ENCODE measurements at places on chromosomes 2 and 18.

GRCh38 chr2:202115479-202115971 lies 42.5 kb downstream of the KIAA2012 start:
- no peak for DNase-seq

GRCh38 chr18:31451625-31452024 lies 4.1 kb downstream of the DSG3 start:
- no peak for DNase-seq

GRCh38 chr18:26575865-26576217 lies 27.5 kb upstream of the KCTD1 start:
- DNase-seq: no peak

DNA sequence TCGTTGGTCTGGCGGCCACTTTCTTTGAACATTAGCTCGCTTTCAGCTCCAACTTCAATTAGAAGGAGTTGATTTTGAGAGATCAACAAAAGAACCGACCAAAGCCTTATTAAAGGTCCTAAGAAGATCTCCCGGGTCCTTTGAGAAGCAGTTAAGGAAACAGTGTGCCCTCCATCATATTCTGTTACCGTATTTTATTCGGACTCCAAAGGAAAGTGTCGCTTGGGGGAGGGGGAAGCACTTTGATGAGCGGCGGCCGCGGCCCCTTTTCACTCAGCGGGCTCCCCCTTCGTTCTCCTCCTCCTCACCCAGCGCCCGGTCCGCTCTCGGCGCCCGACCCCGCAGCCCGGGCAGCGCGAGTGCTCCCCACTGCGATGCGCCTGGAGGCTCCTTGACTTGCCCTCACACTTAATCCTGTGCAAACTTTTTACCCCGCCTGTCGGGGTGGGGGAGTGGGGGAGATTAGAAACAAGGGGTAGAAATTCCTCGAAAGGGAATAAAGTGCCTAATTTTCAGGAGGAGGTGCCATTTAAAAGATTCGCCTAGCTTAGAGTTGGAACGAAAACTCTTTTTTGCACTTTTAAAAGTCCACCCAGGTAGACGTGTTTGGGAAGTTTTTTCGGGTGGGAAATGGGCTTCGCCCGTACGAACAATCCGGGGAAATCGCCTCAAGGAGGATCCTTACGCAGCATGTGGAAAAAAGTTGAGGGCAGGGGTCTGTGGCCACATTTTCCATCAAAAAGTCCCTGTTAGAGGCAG lies 1.2 kb upstream of the OTX1 start:
- DNase-seq: no peak

GRCh38 chr2:65032019-65032975 lies 23.9 kb upstream of the CEP68 start:
- no peak for DNase-seq

GRCh38 chr2:56008661-56009431 lies 85.3 kb upstream of the EFEMP1 start:
- DNase-seq: peak; percentile 79

DNA sequence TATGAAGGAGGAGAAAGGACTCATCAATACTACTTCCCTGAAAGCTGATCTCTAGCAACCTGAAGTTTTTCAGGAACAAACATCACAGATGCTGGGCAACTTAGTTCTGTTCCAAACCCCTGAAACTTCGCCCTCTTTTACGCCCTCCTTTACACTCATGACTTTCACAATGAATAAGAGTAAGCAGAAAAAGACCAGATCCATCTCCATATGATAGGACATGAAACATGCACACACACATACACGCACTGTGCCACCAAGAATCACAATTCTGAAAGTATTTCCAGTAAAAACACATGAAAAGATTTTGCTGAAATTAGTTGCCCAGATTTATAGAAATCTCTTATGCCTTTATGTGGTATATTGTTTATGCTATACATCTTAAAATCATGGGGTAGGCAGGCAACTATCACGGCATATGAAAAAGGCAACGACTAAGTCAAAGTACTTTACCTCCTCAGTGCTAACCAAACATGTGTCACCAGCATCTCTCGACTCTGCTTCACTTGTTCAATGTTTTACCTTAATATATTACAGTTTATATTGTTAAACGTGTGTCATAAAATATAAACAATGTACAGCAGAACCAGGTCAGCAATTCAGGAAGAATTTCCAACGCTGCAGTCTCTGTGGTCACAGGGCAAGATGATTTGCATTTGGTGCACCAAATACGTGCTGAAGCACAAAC lies 47.8 kb downstream of the NHEJ1 start:
- DNase-seq: no peak

DNA sequence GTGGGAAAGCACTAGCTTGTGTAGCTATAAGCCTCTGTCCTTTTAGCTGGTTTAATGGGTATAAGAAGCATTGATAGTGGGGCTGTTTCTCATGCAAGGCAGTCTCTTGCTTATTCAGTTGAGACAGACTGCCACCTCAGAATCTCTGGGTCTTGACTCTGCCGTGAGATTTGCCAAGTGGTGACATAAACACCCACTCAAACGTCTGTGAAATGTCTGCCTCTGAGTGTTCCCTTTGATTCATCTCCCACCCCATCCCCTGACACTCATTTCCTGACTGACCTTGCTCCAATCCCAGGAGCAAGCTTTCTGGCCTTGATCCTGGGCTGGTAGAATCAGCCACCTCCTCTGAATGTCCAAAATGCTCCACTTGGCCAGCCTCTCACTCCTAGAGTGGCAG lies 141.9 kb upstream of the RBMS1 start:
- no peak for DNase-seq

DNA sequence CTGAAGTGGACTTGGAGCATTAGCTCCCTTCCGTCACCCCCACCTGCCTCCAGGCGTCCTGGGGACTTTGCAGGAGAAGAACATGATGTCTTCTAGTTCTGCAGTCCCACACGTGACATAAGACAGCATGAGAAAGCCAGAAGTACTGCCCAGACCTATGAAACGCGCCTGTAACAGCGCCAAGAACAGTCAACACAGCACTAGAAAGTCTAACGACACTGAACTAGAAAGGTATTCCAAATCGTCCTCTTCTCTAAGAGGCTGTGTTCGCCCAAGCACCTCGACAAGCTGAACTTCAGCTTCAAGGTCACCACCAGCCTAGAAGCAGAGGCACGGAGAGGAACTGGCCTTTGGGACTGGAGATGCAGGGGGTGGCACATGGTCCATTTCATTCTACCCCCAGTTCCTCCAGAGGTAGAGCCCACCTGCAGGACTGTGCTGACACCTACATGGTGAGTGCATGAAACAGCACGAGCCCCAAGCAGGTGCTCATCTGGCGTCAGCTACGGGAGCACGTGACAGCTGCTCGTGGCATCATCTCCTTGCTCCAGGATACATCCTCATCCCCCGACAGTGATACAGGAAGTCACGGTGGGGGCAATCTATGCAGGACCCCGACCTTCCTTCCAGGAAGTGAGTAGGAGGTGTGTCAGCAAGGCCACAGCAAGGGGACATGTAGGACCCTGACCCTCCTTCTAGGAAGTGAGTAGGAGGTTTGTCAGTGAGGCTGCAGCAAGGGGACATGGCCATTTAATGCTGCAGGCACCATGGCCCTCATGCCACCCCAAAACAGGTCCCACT lies 3.7 kb downstream of the HDAC4 start:
- no peak for DNase-seq

DNA sequence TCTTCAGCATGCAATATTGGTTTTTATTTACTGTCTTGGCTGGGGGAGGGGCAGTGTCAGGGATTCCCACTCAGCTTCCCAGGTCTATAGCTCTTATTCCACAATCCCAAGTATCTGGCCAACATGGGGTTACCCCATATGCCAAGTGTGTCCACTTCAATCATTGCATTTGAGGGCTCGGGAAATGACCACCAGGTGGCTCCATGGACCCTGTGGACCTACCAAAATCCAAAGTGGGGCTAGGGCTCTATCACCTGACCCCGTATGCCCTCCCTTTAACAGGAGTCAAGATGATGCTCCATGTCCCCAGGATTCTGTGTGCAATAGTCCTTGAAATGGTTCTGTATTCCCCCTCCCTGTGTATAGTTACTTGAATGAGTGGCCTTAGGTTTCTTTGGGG lies 12.1 kb upstream of the TRAF3IP1 start:
- DNase-seq: no peak

GRCh38 chr2:30235859-30236535 lies 4.7 kb downstream of the LBH start:
- no peak for DNase-seq

DNA sequence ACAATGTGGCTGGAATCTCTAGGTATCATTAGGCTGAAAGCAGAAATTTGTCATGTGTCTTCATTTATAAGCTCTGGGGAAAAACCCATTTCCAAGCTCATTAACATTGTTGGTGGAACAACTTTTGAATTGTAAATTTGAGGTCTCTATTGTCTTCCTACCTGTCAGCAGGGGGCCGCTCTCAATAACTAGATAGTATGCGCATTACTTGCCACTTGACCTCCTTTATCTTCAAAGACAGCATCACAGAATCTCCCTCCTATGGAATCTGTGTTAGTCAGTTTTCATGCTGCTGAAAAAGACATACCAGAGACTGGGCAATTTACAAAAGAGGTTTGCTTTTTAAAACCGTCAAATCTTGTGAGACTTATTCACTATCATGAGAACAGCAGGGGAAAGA lies 223.1 kb downstream of the CALCRL start:
- DNase-seq: no peak

DNA sequence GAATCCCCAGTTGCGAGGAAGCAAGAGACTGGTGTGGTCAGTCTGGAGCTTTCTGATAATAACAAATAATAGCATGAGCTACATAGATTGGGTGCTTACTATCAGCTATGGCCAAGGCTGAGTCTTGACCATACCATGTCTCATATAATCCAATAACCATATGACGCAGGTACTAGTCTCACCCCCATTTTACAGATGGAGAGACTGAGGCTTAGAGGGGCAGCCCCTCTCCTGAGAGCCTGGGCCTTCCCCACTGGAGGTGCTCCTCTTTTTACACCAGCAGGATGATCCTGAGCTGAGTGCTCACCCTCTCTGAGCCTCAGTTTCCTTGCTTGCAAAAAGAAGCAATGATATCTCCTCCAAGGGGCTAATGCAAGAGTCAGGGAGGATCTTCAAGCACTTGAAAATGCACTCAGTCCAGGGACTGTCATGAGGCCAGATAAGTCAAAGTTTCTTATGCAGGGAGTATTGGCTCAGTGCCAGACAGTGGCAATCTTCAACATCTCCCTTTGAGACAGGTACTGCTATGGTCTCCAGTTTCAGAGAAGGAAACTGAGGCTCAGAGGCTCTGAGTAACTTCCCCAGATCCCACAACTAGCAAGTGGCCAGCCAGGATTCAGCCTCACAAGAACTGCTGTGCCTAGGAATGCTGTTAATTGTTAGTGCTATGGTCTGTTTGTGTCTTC lies 149.7 kb downstream of the TFCP2L1 start:
- no peak for DNase-seq

- peak; percentile 53 for DNase-seq
Measured at GRCh38 chr2:44362207-44363015, 664 bp downstream of the CAMKMT start.

DNA sequence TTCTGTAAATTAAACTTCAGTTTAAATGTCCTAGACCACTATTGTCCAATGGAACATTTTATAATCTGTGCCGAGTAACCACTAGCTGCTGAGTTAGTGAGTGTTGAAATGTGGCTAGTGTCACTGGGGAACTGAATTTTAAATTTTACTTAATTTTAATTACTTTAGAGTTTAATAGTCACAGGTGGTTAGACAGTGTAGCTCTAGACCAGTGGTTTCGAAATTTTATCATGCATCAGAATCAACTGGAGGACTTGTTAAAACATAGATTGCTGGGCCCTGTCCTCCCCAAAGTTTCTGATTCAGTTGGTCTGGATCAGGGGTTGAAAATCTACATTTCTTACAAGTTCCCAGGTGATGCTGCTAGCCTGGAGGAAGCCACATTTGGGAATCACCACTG lies 110.4 kb downstream of the FMNL2 start:
- no peak for DNase-seq

GRCh38 chr2:162390801-162391200 lies 46.9 kb downstream of the GCA start:
- DNase-seq: no peak

- DNase-seq: no peak
Measured at GRCh38 chr2:9463698-9464034, 10.7 kb upstream of the IAH1 start.

- no peak for DNase-seq
Measured at GRCh38 chr2:3574155-3574554, 905 bp upstream of the RPS7 start.

- no peak for DNase-seq
Measured at GRCh38 chr2:108932736-108933332, 56.2 kb downstream of the EDAR start.

DNA sequence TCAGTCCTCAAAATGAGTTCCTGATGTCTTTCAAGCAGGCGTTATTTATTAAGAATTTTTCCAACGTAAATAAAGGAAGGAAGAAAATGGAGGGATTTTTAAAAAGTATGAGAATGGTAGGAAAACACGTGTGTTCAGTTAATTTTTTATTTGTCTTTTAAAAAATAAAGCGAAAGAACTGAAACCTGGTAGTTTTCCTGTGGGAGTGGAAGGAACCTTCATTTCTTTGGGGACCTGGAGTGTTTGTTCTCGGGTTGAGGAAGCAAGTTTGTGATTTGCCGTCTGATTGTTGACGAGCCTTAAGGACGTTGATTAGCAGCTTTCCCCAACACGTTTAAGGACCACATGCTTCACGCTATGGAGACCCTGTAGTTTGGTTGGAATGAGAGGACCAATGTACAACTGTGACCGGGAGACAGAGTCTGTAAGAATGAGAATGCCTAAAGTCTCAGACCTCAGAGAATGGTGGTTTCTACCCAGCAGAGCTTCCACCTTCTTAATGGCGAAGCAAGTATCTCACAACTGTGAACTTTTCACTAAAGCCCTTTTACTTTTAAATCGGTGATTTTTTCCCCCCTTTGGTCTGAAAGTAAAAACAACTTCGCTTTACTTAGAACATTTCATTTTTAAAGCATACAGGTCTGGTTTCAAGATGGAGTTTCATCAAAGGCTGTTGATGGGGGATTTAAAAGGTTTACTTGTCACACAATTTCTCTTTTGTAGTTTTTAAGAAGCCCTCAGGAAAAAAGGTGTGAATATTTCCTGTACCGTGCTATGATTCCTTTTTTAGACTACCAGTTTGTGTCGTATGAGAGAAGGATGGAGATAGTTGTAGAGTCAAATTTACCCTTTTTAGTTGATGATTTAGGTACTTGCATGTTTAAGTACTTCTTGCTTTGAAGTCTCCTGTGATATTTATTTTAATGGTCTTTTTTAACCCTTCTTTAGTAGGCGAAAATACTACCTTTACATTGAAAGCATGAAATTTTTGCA lies 1.4 kb downstream of the TTC39C start:
- no peak for DNase-seq

DNA sequence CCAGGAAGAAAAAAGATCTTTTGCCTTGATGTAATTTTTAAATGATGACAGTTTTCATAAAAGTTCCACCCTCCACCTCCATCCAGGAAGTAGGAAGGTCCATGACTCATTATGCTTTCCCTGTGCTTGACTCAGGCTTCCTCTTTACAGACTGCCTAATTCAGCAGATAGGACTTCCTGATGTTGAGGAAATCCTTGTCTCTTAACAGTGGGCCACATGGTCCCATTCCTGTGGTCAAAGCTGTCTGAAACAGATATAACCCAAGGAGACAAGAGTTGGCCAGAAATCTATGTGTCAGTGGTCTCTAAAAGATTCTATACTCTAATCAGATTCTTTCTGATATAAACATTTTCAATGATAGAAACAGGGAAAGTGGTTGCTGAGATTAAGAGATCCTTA lies 119.1 kb downstream of the BAZ2B start:
- no peak for DNase-seq

Measured in renal cortex interstitium (tissue), 15 donors.